Kidney tubule cell (primary cell): ENCODE measurements at places on chromosomes 13 and 19.
A peak's percentile ranks its signal among the peaks of the same experiment; 100 is the strongest.

GRCh38 chr13:86858216-86858615 is 813.0 kb upstream of the SLITRK5 start:
- DNase-seq: no peak

DNA sequence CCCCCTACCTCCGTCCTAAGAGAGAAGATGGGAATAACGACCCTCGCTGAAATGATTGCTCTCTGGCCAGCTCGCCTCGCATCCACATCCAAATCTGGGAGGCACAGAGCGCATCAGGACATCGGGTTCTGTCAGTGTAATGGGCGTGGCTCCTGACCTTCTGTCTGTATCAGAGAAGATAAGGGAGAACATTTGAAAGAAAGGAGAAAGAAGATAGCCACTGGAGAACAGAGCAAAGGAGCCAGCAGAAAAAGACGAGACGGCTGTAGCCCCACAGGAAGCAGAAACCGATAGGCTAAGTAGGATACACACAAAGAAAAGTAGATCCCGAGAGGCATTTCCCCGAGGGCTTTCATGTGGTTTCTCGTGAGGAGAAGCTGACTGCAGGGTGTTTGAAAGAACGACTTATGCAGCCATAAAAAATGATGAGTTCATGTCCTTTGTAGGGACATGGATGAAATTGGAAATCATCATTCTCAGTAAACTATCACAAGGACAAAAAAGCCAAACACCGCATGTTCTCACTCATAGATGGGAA is 14.0 kb upstream of the GJB2 start:
- DNase-seq: no peak

DNA sequence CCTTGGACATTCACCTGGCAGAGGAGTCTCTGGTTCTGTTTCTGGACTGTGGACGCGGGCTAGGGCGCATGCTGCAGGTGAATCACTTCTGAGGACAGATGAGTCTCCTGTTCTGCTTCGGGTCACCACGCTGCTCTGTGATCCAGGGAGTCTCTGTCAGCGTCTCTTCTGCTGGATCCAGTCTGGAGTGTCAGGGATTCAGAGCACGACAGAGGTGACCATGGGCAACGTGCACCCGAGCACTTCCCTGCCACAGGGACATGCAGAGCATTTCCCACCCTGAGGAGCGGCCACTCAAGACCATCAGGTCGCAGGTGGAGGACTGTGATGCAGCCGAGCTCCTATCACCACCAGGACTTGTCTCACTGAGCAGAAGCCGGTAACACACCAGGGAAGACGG is 24.4 kb upstream of the LILRA2 start:
- no peak for DNase-seq

DNA sequence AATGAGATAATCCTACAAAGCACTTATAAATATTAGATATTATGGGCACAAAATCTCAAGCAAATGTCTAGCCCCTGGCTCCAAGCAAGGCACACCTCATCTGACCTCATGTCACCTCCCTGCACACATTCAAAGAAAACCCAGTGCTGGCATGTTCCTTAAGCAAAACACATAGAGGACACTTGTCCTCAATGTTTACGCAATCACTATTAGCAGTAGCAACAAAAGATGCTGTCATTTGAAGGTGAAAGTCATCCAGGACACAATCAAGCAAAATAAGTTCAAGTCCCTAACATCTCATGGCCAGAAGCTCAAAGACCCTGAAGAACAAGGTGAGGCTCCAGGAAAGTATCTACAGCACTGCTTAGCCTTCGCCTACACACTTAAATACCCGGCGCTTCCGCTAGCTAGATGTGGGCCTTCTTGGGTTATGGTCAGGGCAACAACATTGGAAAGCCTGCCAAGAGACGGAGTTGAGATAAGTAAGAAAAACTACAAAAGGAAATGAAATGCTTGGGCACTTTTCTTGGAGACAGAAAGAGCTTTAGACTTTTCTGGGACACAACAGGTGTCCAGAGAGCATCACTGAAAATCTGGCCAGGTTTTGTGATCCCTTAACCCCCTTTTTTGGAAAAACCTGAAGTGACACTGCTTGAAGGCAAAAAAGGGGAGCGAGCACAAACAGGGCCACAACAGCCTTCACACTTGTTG is 85.7 kb downstream of the FOXO1 start:
- DNase-seq: no peak

DNA sequence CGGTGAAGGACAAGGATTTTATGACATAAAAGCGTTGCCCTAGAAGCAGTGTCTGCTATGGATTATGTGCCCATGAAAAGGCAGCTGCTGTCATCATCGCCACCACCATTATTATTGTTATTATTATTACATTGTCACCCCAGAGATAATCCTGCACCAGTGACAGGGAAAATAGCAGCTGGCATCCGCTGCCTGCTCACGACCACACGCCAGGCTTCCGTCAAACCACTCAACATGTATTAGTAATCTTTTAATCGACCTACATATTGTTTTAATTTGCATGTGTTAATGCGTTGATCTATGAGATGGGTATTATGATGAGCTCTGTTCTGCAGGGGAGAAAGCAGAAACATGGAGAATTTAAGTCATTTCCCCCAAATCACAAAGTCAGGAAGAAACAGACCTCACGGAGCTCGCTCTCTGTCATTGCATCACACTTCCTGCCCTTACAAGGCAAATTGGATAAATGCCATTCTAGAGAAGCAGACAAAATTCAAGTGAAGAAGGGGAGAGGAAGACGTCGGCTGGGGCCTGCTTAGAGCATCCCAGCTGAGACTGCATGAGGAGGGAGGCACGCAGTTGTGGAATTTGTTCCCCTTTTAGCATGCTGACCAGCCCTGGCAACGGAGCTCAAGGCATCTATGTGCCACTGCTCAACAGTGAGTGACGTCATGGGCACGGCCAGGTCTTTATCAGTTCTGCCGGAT is at the start of gene FFAR3:
Gene FFAR3, plus strand, starts transcription at position 594 of the 707 bp plus-strand sequence. CDS start 431 bp downstream, outside the sequence.
- no peak for DNase-seq

DNA sequence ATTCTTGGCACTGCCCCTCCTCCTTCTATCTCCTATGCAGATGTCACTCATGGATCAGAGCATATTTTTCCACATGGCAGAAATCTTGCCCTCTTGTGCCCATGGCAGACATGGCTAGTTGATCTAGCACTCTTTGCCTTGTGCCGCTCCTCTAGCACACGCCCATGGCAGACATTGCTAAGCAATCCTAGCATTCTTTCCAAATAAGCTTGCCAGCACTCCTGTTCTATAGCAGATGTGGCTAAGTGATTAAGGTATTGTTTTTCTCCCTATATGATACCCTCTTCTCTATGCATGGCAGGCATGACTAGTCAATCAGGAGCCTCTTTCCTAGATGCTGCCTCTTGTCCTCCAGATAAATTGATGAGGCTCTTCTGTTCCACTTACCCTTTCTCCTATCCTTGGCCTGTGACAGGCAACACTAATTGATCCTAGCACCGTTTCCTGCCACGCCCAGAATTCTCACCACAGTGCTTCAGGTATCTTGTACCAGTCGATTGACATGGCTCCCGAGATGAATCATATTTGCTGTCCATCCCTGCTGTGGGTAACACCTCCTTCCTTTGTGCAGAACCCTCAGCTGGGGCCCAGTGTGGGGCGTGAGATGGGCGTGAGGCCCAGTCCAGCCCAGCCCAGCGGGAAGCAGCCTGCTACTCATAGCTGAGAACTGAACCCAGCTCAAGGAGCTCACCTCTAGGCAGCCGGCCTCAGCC is 26.9 kb downstream of the TMED1 start:
- peak; percentile 60 for DNase-seq

DNA sequence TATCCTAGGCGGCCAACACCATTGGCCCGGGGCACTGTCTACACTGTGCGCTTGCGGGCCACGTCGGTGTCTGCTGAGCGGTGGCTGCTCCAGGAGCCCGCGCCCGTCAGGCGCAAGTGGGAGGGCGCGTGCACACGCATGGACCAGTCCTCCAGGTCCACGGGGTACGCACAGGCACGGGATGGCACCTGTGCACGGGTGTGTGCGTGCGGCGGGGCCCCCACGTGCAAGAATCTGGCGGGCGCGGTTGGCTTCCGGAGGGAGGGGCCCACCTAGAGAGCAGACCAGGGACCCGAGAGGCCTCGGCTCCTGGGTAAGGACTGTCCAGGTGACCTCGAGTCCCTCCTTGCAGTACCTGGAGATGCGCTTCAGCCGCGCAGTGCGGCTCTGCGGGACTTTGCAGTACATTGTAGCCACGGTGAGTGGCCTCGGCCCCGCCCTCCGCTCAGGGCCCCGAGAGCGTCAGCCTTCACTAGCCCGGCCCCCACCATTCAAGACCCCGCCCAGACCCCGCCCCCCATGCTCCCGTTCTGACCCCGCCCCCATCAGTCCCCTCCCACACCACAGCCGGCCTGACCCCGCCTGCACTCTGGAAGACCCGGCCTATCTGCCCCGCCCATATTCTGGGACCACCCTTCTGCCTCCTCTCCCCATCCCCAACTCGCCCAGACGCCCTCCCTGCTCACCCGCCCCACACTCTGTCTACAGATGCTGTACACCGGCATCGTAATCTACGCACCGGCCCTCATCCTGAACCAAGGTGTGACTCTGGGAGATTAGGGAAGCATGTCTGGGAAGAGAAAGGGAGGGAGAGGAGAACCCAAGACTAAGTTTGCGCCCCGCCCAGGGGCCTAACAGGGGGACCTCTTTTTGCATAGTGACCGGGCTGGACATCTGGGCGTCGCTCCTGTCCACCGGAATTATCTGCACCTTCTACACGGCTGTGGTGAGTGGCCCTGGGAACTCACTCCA is 2.3 kb downstream of the SLC5A5 start:
- DNase-seq: peak; percentile 39

DNA sequence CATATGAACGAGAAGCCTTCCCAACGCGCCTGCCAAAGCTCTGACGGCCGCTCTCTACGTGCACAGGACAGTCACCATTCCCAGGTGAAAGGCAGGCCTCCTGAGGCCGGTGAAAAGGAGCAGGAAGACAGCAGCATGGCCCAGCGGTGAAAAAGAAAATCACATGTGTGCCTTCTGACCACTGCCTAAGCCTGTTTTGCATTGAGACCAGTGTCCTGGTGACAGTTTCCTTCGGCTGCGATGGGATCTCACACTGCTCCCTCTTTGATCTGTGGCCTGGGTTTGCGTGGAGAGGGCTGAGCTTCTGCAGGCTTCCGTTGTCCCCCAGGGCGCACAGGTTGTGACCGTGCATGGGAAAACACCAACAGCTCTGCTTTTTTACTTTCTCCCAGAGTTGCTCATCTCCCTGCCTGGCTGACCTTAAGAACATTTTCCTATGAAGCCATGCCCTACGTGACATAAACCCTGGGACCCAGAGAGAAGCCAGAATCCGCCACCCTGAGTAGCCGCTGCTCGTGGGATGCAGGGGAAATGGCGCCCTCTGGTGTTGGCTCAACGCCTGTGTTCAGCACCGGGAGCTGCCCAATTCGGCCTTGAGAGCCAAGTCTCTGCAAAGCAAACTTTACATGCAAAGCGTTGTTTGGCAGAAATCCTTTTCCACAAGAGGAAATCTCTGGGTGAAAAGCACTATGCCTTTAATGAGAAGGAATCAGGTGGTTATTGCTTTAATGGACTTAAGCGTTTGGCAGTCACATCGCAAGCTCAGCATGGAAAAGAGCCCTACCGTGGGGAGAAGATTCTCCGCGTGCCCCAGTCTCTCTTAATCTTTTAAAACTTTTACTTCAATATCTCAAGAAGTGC is 112.2 kb upstream of the GPR12 start:
- DNase-seq: peak; percentile 35

DNA sequence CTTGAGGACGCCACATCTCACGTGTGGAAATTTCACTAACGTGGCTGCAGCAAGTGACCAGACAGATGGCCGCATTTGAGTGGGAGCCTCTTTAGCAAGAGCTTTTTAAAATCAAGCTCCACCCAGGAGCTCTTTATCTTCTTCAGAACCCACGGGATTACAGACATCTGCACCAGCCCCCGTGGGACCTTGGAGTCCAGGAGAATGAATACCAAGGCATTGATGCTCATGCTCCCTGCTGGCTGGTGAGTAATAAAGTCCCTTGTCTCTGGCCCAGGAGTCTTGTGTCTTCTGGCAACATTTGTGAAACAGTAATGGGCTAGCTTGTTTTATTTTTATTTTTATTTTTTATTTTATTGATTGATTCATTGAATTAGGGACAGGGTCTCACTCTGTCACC is 64.4 kb downstream of the TRPM4 start:
- no peak for DNase-seq

- no peak for DNase-seq
Observed at GRCh38 chr13:39463611-39464010, 139.4 kb downstream of the LHFPL6 start.

DNA sequence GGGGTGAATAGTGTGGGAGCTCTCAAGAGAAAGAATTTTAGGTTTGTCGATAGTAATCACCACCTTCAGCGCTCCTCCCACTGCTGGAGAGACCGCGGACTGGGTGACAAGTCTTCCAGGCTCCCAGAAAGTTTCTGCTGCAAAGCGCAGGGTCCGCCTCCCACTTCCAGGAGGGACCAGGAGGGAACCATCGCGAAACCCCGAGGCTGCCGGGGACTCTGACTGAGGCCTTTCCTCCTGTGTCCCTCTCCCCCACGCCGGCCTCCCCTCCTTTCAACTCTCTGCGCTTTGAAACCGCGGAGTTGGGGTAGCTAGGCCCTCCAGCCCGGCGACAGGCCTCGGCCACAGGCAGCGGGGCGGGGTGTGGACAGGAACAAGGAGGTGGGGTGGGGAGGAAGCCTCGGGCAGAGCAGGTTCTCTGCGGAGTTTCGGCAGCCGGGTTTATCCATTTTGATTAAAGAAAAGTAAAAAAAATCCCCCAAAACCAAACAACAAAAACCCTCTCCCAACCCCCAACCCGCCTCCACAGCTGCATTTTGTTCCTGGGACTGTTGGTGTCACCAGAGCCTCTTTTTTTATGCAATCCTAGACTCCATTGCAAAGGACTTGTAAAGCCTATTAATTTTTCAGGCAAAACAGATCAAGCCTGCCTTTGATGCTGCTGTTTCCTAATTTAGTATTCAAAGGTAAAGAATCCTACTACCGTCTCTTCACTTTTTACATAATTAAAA is 157.2 kb downstream of the TM9SF2 start:
- peak; percentile 61 for DNase-seq
